ENCODE measurements at places on chromosomes 11 and 22.

DNA sequence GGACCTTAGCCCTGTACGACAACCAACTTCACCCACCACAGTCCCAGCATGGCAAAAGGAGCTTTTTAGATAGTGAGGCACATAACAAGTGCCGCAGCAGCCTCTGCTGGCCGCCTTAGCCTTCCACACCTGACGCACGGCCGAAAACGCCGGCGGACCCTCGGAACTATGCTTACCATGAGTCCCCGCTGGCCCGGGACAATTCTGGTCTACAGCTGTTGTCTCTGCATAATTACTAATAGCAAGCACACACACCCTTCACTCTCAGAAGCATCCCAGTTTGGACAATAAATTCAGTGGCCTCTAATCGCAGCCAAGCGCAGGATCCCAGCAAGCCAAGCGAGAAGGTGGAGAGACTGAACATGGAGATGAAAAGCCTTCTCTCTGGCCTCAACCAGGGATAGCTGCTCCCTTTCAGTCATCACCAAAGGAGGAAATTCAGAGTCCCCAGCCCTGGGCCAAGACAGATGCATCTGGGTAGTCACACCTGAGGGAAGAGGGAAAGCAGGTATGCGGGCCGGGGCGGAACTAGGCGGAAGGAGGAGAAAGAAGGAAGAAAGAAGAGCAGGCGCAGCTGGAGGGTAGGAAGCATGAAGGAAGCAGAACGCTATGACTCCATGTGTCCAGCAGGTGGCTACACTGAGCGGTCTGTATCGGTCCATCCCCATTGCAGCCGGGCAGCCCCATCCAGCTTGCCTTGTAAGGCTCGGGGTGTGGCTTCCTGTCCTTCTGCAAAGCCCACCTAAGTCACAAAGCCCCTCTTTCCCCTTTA, 40.3 kb downstream of the BUD13 start:
- no peak for DNase-seq

DNA sequence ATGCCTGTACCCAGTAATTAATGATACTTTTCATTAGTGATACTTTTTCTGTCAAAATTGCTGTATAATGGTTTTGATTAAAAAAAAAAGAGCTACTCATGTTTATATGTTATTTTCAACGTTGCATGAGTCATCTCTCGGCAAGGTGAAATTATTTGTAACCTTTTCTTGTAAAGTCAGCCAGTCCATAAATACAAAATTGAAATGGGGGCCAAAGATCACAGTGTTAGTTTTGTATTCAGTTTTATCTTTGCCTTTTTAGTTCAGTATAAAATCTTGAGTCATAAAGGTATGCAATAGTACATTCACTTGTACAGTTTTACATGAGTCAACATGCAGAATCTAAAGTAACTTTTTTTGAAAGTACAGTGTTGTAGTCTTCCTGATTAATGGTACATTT, 4.3 kb downstream of the ARHGEF12 start:
- no peak for DNase-seq

GRCh38 chr11:73625696-73626318, 20.6 kb upstream of the PLEKHB1 start:
- DNase-seq: no peak

- no peak for DNase-seq
Measured at GRCh38 chr22:40432157-40432556, 61.8 kb downstream of the SGSM3 start.

- no peak for DNase-seq
Measured at GRCh38 chr11:62256281-62256680, 13.7 kb upstream of the SCGB2A2 start.

- DNase-seq: no peak
Measured at GRCh38 chr11:47395223-47396048, 13.0 kb upstream of the SLC39A13 start.

GRCh38 chr11:95586661-95587060, 202.9 kb downstream of the FAM76B start:
- no peak for DNase-seq

DNA sequence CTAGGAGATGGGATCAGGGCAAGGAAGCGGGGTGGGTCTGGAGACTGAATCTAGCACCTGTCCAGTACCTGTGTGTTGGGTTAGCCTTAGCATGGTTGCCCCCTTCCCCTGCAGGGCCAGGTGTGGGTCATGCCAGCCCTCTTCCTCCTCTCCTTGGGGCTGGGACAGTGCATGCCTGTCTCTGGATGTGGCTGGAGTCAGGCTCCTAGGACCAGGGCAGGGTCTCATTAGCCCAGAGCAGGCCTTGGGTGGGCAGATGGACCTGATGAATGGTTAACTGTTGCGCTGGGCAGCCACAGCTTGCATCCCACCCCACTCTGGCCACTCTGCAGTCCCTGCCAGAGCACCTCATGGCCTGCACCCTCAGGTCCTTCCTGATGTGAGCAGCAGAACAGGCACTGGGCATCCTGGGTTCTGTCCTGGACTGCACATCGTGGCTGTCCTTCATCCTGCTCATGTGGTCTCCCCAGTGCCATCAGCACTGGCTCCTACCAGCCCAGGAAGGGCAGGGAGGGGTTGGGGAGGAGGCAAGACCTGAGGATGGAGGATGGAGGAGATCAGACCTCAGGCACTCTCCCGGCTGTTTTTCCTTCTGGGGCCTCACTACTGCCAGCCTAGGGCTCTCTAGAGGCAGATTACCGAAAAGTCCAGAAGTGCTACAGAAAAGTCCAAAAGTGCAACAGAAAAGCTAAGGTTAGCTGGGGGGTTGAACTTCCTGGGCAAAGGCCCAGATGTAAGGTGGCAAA, 12.8 kb upstream of the CHRM1 start:
- DNase-seq: no peak

GRCh38 chr22:27251563-27251962, 550.0 kb downstream of the MN1 start:
- DNase-seq: no peak

GRCh38 chr11:58059007-58059350, 28.2 kb downstream of the OR6Q1 start:
- DNase-seq: no peak

DNA sequence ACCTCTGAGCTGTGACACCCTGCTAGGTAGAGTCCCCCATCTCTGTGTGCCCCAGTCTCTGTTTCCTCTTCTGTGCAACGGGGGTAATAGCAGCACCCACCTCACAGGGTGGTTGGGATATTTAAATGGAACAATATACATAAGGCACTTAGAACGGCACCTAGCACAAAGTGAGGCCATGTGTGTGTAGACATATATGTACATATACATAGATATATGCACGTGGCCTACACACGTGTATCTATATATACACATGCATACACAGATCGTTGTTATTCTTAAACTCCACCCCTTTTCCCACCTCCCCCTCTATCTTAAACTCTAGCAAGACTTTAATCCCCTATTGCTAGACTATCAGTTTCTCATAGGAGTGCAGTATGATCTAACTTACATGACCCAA, 2.4 kb downstream of the WNT11 start:
- no peak for DNase-seq

GRCh38 chr11:90218606-90219005, 4.2 kb downstream of the CHORDC1 start:
- DNase-seq: no peak

- no peak for DNase-seq
Measured at GRCh38 chr11:65316227-65317024, 1.8 kb downstream of the CDC42EP2 start.

- no peak for DNase-seq
Measured at GRCh38 chr11:7538031-7538430, 24.2 kb downstream of the PPFIBP2 start.

DNA sequence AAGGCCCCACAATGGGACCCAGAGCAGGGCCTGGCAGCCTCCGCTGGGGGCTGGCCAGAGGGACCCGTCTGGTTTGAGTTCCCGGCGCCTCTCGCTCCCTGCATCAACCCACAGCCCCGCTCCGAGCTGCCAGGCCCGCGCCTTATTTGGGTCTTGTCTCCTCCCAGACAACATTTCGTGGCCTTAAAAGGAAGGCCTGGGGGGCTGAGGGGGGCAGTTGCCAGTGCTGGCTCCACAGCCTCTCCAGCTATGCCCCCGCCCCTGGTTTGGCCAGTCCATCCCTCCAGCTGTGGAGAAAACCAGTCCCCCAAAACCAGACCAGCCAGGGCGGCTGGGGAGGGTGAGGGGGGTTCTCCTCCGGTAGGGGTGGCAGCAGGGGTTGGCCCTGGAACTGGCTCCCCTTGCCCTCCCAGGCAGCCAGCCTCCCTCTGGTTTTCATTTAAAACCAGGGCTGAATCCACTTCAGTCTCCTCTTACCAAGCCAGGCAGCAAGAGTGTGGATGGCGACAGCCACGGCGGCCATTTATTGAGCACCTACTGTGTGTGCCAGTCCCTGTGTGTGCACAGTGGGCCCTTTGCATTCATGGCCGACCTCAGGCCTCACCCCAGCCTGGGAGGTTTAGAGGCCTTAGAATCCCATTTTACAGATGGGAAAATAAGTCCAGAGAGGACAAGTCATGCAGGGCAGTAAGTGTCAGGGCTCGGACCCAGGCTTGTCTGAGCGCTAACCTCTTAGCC, 18.6 kb downstream of the EMID1 start:
- no peak for DNase-seq

- no peak for DNase-seq
Measured at GRCh38 chr22:30612789-30613188, 5.8 kb downstream of the TCN2 start.

- DNase-seq: no peak
Measured at GRCh38 chr22:23522623-23523251, 57.4 kb downstream of the IGLL1 start.

GRCh38 chr11:100774859-100775258, 87.8 kb downstream of the ARHGAP42 start:
- no peak for DNase-seq

GRCh38 chr22:44554411-44554810, 56.4 kb upstream of the RTL6 start:
- no peak for DNase-seq

DNA sequence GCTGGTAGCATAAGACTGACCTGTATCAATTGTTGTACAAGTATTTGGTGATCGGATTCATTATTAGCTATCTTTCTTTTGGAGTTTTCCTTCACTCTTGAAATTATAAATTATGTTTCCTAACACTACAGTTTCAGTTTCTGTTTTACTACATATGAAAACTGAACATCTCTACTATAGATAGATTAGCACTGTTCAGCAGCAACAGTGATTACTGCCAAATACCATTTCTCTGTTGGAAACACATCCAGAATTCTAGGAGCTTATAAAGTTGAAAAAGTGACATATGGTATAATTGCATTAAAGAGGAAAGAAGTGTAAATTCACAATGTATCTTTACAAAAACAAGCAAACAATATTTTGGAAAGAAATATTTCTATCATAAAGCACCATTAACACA, 118.5 kb upstream of the GRIA4 start:
- no peak for DNase-seq

DNA sequence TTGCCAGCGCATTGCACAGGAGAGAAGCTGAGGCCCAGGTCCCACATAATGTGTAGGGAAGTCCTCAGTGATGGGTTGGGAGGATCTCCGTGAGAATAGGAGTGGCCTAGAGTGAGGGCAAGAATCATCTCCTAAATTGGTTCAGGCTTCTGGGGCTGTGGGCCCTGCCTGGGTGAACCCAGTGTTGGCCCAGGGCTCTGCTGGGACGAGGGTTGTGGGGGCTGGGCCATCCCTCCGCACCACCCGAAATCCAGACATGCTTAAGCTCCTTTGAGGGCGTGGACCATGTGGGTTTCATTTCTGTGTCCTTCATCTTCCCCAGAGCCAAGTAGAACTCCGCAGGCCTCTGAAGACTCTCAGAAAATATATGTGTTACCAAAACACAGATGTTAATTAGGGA, 3.7 kb downstream of the MICALL1 start:
- DNase-seq: no peak

- DNase-seq: no peak
Measured at GRCh38 chr22:45584621-45585436, 82.1 kb downstream of the FBLN1 start.
